ENCODE measurements at places on chromosomes 13 and 19.

GRCh38 chr19:7637374-7638256 is 705 bp downstream of the STXBP2 start:
- DNase-seq: no peak

DNA sequence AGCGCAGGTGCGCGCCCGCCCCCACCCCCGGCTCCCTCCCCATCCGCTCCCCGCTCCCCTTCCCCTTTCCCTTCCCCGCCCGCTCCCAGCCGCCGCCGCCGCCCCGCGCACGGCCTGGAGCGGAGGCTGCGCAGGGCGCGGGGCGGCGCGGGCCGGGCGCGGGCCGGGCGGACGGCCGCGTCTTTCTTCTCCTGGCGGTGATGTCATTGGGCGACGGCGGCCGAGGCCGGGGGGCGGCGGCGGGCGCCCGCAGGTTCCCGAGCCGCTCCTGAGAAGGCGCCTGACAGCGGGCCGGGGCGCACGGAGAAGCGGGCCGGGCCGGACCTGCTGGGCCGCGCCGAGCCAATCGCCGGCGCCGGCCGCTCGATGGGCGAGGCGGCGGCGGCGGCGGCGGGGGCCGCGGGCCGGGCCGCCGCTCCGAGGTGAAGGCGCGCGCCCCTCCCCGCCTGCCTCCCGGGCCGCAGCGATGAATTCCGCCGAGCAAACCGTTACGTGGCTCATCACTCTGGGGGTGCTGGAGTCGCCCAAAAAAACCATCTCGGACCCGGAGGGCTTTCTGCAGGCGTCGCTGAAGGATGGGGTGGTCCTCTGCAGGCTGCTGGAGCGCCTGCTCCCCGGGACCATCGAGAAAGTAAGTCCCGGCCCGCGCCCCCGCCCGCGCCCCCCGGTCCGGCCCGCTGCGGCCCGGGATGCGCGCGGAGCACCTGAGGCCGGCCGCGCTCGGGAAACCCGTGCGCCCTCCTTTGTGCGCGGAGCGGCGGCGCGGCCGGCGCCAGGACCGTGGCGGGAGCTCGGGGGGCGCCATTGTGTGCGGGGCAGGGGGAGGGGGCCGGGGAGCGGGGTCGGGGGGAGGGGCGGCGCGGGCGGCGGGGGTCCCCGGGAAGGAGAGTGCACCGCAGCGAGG is at the start of gene ARHGEF7:
Gene ARHGEF7, plus strand, starts transcription at position 250 of the 904 bp plus-strand sequence. Its CDS starts 217 bp downstream, at position 467.
- peak; percentile 65 for DNase-seq

DNA sequence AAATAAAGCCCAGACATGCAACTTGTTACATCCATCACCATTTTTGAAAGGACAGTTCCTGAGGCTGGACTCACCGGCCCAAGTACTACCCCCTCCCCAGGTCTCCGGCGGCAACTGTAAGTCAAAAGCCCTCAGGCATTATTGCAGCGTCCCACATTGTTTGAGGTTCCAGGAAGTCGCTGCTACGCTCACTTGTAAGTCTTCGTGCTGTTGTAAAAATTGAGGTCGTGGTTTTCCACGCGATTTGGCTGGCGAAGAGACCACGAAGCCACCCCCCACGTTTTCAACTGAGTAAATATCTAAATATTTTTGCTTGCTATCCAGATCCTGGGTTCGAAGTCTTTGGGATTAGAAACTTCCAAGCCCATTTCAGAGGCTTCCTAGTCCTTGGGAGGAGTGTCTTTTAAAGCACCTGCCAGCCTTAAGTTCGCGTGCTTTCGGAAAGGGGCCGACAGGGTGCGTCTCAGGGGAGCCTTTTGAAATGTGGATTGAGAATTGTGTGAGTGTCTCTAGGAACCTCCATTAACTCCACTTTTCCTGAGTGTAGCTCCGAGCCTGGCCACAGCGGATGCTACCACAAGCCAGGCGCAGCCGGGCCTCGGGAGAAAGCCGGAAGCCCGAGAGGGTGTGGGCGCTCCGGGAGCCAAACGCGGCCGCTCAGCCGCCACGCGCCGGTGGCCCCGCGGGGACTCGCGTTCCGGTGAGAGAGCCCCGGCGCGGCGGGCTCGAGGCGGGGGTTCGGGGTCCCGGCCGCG is 434 bp upstream of the FNDC3A start:
- peak; percentile 10 for DNase-seq

GRCh38 chr13:91381371-91381770 is 17.1 kb upstream of the GPC5 start:
- DNase-seq: no peak

GRCh38 chr19:12994701-12995595 is at the start of gene NFIX:
TSS of gene NFIX (plus strand) at chr19:12995475. CDS start at chr19:12995838, 363 bp downstream.
- DNase-seq: peak; percentile 78

DNA sequence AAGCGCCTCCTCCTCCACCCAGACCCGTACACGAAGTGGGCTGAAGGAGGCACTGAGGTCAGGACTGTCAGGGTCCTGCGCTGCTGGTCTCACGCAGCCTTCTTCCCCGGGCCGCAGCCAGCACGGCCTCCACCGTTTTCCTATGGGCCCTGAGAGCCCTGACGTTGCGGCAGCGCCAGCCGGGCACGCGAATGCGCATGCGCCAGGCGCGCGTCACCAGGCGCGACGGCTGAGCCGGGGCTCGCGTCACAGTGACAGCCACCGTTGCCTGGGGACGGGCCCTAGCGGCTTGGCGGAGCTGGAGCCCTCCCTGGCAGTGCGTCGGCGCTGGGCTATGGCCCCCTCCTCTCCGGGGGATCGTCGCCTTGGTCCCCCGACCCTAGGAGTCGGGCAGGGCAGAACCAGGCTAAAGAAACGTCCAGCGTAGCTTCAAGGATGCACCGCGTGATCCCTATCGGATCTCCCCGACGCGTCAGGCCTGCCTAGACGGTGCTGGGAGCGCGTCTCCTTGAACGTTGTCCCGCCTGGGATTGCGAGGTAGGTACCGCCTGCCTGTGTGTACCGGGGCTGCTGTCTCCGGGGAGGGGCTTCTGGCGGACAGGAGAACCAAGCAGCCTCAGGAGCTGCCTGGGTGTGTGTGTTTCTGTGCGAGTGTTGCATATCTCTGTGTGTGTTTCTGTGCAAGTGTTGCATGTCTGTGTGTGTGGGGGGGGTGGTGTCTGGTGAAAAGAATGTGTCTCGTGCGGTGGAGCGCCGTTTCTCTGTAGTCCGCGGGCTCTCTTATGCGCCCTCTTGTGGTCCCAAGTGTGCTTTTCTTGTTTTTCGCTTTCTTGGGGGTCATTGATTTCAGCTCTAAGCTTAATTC is 43.2 kb downstream of the ZNF571 start:
- no peak for DNase-seq

GRCh38 chr19:18951721-18952281 is 10.8 kb upstream of the HOMER3 start:
- DNase-seq: no peak

- peak; percentile 84 for DNase-seq
Measured at GRCh38 chr13:95552539-95553441, at the start of gene CLDN10. TSS of gene CLDN10 (plus strand) at chr13:95552720. CDS start at chr13:95552754, 34 bp downstream.

DNA sequence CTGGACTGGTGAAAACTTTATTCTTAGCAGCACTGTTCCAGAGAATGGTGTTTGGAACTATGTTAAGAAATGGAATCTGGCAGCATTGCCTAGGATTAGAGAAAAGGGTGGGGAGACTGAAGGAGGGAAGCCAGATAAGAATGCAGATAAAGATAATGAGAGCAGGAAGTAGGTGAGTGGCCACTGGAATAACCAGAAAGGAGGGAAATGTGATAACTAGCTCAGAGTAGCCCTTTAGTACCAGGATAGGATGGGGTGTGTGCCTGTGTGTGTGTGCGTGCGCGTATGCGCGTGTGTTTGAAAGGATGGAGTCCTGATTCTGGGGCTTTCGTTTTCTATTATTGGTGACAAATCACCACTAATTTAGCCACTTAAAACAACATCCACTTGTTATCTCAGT is 33.4 kb upstream of the FRY start:
- DNase-seq: no peak

- no peak for DNase-seq
Measured at GRCh38 chr13:99636728-99637353, 135.6 kb downstream of the TM9SF2 start.

- no peak for DNase-seq
Measured at GRCh38 chr13:53569453-53569852, 540.8 kb downstream of the OLFM4 start.

DNA sequence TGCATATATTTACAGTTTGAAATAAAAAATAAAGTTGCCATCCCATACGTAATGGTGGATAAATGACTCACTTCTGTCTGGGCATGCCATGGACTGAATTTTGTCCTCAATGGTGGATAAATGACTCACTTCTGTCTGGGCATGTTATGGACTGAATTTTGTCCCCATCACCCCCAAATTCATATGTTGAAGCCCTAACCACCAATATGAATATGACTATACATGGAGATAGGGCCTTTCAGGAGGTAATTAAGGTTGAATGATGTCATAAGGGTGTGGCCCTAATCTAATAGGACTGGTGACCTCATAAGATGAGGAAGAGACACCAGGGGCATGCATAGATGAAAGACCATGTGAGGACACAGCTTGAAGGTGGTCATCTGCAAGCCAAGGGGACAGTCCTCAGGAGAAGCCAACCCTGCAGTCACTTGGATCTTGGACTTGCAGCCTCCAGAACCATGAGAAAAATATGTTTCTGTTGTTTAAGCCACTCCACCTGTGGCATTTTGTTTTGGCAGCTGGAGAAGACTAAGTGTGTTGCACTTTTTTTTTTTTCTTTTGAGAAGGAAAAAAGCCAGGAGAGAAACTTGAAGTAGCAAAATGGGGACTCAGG is 41.8 kb downstream of the RFC3 start:
- no peak for DNase-seq

DNA sequence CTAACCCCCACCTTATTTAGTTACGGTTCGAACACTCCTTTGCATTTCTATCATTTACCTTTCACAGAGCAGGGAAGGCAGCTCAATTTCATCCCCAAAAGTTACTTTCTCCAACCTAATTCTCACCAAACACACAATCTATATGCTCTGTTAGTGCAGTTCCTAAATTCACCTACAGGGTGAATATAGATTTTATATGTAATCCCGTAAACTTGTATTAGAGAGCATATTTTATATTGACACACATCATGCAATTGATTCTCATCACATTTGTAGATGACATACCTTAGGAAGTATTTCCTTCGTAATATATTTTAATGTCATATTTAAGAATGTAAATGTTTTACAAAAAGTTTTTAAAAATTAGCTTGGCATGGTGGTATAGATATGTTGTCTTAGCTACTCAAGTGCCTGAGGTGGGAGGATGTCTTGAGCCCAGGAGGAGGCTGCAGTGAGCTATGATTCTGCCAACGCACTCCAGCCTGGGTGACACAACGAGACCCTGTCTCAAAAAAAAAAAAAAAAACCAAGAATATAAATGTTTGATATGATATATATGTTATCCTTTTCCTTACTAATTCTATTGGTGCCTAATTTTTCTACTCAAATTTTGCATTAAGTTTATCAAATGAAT is 57.3 kb upstream of the TNFRSF19 start:
- no peak for DNase-seq

GRCh38 chr19:12180377-12180776 is 17.5 kb downstream of the ZNF136 start:
- no peak for DNase-seq

- DNase-seq: no peak
Measured at GRCh38 chr13:77511552-77511951, 24.0 kb upstream of the SCEL start.

GRCh38 chr13:110856942-110857835 is 57.7 kb downstream of the ANKRD10 start:
- DNase-seq: no peak

DNA sequence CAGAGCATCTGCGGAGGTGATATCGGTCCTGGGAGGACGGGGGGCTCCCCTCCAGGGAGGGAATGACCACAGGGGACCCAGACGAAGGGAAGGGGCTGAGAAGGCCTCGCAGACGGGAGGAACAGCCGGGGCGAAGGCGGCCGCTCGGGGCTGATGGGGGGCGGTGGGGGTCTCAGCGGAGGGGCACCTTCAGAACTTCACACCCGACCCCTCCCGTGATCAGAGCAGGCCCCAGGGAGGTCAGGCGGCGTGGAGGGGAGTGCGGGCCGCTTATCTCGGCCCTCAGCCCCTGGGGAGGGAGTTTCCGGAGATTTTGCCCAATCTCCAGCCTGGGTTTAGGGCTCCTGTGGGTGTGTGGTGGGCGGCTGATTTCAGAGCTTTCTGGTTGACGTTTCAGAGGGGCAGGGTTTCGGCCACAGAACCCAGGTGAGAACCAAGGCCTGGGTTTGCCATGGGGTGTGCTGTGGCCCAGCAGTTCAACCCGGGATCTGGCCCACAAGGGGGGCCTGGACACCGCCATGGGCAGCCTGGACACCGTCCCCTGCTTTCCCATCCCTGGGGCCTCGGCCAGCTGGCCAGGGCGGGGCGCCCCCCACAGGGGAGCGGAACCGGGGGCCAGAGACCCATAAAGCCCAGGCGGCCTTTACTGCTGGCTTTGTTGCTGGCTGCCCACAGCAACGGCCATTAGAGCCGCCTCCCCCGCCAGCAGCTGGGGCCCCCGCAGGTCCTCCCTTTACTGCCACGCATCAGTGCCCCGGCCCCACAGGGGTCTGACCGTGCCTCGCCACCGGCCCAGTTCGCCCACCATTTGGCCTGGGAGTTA is 29.0 kb downstream of the ARID3A start:
- peak; percentile 70 for DNase-seq

DNA sequence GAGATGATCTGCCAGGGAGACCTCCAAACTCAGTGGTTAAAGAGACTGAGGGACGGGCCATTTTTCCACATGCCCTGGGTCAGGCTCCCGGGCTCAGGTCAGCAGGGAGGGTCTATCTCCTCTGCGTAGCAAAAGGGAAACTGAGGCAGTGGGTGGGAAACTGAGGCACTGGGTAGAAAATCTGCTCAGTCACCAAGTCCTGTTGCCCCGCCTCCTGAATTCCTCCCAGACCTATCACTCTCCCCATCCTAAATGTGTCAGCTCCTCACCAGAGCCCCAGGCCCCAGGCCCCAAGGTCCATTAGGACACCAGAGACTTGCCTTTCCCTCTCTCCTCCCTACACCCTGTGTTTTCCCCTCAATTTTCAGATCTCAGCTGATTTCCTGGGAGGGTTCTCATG is 2.4 kb downstream of the CD320 start:
- no peak for DNase-seq

DNA sequence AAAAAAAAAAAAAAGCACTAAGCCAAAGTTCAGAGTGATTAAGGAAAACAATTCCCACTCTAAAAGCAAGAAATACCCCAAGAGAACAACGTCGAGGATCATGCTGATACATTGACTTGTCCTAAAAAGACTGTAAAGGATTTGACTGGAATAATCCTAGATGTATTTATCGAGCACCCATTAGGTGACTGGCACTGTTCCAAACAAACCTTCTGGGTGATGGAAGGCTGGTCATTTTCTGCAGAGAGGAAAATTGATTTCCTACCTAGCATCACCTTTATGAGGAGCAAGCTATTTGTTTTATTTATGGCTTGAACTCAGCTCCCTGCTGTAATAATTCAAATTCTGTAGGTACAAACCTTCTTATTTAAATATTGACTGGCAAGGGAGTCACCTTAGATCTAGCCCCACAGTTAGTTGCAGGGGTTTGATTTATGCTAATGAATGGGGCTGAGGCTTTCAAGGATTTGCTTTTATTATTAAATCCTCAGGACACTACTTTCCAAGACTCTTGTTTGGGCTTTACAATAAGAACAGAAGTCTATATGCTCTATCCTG is 471.0 kb downstream of the OLFM4 start:
- DNase-seq: no peak

Measured in nephron progenitor cell (in vitro differentiated cells).